ENCODE measurements at places on chromosomes 6 and 20.
A peak's percentile ranks its signal among the peaks of the same experiment; 100 is the strongest.

GRCh38 chr6:30544666-30545272 lies 11.5 kb downstream of the GNL1 start:
- DNase-seq: peak; percentile 71

DNA sequence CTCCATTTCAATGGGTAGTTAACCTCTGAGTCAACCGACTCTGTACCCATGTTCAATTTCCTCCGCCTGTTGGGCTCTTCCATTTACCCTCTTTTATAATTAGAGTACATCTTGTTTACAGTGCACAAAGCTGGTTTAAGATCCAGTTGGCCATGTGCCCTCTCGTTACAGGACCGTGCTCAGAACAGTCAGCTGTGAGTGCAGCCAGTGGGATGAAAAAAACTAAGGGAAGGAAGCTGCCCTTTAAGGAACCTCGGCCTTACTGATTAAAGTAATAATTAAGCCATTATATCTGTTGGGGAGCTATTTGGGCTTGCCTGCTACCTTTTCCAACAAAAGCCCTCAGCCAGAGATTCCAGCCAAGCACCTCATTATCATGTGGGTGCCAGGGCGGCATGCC lies 68.8 kb downstream of the TMEM170B start:
- DNase-seq: no peak

- DNase-seq: peak; percentile 9
These were observed 1.1 kb upstream of the GRM1 start for GRCh38 chr6:146027586-146028251.

GRCh38 chr20:24949756-24950127 lies 673 bp downstream of the CST7 start:
- no peak for DNase-seq

DNA sequence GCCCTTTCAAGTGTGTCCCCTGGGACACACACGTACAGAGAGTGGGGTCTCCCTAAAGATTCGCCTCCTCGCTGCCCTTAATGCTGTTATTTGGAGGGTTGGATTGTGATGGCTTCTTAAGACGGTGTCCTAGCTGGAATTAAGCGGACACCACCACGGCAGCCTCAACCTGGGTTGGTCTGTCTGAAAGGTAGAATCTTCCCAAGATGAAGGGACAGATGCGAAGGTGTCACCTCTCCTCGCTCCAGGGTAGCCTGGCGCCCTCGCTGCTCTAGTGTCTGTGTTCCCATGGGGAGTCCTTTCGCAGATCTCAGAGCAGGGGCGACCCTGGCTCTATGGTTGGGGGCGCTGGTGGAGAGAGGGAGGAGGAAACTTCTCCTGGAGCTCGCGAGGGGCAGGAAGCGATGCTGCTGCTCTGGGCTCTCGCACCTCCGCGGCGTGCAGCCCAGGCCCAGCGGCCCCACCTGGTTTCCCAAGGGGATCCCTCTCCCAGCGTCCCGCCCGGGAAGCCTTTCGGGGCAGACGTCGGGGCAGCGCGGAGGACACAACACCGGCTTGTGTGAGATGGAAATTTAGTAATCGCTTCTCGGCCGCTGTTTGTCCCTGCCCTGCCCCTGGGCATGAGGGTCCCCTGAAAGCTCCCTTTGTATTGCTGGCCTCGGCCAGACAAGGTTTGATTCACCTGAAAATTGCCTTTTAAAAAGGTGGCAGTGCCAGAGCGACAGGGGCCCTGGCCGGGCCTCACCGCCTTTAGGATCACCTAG lies 1.7 kb downstream of the RSPO3 start:
- no peak for DNase-seq

- no peak for DNase-seq
These were observed 10.7 kb downstream of the TRAM2 start for GRCh38 chr6:52566201-52566600.

- no peak for DNase-seq
These were observed 43.4 kb downstream of the OGFRL1 start for GRCh38 chr6:71332012-71332411.

DNA sequence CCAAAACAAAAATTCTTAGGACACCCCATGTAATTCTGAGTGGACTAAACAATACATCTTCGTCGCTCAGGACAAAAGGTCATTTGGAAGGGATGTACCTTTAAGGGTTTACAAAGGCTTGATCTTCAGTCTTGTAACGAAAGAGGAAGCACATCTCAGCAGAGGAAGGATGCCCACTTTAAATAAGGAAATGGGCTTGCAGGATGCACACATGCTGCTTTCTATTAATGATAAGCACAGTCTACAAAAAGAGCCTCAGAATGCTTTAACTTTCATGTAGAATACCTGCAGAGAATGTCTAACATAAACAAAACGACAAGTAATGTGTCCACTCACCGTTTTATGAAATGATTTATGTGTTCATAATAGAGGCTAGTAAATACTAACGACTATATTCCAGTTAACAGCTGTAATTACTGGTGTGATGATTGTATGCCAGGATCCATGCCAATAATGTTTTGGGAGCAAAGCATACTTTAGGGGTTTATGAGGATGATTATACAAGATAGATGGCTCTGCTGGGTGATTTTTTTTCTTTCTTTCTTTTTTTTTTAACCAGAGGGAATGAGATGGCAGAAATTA lies 216.9 kb downstream of the GMDS start:
- DNase-seq: no peak

DNA sequence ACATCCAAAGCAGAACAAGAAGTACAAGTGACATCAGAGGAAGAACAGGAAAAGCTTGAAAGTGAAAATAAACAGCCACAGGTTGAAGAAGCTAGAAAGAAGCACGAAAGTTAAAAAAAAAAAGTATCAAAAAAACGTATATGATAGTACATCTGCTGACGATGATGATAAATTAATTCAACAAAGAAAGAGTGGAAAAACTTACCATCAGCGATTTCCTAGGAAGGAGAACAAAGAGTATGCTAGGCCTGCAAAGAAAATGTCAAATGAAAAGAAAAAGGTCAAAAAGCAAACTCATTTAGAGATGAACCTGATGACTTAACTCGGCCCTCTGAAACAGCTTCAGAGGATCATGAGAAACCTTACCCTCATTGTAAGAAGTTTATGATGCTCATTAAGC lies 3.7 kb downstream of the SAYSD1 start:
- DNase-seq: no peak

DNA sequence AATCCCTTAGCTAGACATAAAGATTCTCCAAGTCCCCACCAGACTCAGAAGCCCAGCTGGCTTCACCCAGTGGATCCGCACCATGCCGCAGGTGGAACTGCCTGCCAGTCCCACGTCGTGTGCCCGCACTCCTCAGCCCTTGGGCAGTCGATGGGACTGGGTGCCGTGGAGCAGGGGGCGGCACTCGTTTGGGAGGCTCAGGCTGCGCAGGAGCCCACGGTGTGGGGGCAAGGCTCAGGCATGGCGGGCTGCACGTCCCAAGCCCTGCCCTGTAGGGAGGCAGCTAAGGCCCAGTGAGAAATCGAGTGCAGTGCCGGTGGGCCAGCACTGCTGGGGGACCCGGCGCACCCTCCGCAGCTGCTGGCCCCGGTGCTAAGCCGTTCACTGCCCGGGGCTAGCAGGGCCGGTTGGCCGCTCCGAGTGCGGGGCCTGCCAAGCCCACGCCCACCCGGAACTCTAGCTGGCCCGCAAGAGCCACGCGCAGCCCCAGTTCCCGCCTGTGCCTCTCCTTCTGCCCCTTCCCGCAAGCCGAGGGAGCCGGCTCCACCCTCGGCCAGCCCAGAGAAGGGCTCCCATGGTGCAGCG lies 95.9 kb upstream of the DTNBP1 start:
- DNase-seq: no peak

GRCh38 chr20:9551808-9552550 lies 37.6 kb downstream of the LAMP5 start:
- no peak for DNase-seq

GRCh38 chr20:62401331-62401779 lies 5.7 kb downstream of the CABLES2 start:
- peak; percentile 64 for DNase-seq

DNA sequence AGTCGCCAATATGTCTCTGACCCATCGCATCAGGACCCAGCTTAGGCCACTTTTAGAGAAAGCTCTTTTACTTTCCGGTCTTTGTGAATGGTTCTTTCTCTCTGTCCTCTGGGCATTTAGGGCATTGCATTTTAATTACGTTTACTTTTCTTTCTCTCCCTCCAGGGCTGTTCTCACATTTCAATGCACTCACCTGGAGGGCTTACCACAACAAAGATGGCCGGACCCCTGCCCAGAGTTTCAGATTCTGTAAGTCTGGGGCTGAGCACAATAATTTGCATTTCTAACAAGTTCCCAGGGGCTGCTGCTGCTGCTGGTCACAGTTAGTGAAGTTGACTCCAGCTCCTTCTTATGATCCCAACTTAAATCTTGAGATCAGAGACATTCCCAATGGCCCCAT lies 3.0 kb downstream of the ANKRD66 start:
- DNase-seq: no peak

GRCh38 chr6:157461000-157461915 lies 80.3 kb downstream of the ZDHHC14 start:
- peak; percentile 13 for DNase-seq

- DNase-seq: no peak
These were observed 418.7 kb downstream of the CBLN4 start for GRCh38 chr20:55586610-55587009.

DNA sequence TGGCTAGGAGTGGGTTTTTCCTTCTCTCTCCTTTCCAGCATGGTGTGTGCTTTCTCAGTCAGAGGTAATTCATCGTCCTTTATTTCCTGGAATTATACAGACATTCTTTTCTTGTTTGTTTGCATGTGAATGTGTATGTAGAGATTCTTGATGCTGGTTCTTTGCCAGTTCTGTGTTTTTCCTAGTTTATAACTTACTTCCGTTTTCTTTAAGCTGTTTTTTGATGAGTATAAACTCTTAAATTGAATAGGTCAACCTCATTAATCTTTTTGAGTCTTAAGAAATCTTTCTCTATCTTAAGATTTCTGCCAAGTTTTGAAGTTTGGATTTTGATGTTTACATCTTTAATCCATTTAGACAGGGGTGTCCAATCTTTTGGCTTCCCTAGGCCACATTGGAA lies 38.7 kb downstream of the IGF2R start:
- DNase-seq: no peak

DNA sequence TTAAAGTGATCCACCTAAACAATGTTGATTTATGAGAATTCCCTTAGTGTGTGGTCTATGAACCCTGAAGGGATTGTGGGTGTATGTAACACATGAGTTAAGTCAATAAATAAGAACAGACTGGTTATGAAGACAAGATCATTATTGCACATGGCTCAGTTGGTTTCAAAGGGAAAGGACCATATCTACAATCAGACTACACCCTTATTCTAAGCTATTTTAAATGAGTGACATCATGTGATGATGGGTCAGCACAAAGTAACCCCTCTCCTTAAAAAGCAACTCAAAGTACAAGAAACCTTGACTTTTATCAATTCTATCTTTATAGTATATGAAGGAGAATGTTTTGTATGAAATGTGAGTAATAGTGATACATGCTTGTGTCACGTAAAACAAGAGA lies 15.3 kb upstream of the ZSCAN23 start:
- DNase-seq: no peak

GRCh38 chr6:33481192-33481591 lies 26.8 kb downstream of the ZBTB9 start:
- DNase-seq: no peak

DNA sequence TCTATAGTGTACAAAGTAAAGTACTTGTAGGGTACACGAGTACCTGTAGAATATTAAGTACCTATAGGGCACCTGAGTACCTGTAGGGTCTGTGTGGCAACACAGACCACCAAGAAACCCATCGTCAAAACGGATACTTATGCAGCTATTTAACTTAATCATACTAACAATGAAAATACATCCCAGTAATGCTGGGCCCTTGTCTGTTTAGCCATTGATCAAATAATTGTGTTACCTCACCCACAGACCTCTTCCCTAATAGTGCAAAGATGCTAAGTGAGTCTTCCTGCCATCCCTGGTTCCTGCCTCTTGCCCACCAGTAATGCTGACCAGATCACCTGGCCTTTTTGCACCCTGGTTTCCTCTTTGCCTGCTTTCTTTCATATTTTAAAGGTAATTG lies 7.5 kb upstream of the COL10A1 start:
- no peak for DNase-seq

- no peak for DNase-seq
These were observed 15.1 kb upstream of the HCK start for GRCh38 chr20:32036716-32037485.

Data from SK-MEL-5 (cell line).